ENCODE measurements at places on chromosomes 4 and X.

- DNase-seq = no peak
These were observed 27.3 kb downstream of the CT45A1 start for GRCh38 chrX:135740681-135741149.

DNA sequence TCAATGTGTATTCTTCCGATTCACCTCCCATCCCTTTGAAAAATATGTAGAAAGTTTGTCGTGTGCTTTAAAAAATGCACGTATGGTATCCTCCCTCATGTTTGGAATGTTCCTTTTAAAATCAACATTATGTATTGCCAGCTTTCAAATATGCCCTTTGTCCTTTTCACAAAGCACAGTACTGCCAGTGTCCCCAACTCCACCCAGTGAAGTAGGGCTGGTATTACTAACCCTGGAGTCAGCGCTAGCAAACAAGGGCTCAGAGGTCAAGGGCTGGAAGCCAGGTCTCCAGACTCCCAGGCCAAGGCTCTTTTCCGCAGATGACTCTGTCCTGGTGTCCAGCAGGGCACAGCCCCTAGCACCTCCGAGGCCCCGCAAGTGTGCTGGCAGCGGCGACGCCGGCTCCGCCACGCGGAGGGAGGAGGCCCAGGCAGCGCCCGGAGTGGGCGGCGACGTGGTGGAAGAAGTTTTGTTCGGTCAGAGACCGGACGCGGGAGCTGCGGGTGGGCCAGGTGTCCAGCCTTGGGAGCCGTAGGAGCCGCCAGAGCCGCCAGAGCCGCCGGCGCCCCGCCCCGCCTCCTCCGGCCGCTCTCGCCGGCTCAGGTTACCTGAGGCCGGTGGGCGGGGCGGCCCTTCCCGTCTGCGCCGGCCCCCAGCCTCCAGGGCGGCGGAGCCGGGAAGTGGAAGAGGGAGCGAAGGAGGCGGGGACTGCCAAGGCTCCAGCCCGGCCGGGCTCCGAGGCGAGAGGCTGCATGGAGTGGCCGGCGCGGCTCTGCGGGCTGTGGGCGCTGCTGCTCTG is at the start of gene IL13RA1:
IL13RA1 (plus strand) TSS at position 720 of the 799 bp plus-strand sequence; CDS start at position 753, 33 bp downstream.
- DNase-seq = peak; percentile 16

GRCh38 chr4:20592663-20593062 is 107.6 kb upstream of the PACRGL start:
- DNase-seq = no peak

DNA sequence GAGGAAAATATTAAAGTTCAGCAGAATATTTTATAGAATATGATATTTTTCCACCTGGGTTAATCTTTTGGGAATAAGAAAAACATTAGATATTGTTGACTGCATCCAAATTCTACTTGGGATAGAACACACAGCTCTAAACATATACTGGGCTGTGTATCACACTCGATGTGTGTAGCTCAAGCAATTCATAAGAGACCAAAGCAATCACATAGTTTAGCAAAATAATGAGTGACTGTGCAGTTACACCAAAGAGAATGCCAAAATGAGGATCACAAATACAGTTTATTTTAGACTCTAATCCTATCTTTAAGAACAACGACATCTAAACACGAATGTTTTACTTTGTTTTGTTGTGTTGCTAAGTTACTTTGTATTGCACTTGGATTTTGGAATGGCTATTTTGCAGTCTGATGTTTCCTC is 101.2 kb downstream of the CBR4 start:
- no peak for DNase-seq

DNA sequence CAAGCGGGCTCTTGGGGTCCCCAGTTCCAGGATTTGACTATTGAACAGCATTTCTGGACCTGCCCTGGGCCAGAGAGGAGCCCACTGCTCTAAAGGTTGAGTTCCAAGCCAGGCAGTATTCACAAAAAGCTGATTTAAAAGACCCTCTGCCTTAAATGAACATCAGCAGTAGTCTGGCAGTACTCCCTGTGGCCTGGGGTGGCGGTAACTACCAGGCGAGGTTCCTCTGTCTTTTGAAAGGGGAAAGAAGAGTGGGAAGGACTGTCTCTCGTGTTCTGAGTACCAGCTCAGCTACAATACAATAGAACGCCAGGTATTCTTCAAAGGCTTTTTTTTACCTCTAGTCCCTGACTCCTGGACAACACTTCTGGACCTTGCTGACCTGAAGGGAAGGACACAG is 456.4 kb upstream of the TEX13C start:
- no peak for DNase-seq

DNA sequence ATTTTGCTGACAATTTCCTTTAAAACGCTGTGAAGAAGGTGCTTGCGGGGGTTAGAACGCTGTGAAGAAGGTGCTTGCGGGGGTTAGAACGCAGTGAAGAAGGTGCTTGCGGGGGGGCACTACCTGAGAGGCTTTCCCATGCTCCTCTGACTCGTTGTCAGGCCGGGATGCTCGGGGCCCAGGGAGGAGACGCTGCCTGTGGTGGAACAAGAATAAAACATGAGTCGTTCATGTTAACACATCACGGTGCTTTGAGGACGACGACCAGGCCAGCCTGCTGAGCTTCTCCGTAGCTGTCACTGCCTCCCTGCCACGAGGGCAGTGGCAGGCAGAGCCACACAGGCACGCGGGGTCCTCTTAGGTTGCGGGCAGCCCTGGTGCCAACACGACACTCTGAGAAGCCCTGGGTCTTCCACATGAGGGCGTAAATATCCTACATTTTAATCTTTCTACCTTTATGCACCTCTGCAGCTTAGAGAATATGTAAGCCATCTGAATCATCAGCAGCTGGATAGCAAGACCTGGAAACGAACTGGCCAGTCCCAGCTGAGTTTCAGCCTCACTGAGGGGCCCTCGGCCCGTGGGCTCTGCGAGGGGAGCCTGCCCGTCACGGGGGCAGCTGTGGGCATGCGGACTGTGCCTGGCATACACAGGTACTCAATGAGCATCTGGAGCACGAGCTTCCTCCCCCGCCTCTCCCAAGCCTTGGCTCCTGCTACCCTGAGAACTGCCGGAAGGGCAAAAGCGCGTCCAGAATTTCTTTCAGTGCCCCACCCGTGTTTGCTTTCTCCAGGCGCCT is 47.0 kb downstream of the FGFRL1 start:
- DNase-seq = no peak

GRCh38 chr4:25654031-25654970 is 1.4 kb upstream of the SLC34A2 start:
- DNase-seq = no peak

GRCh38 chr4:24089851-24090534 is 200.1 kb upstream of the PPARGC1A start:
- DNase-seq = no peak

- no peak for DNase-seq
These were observed 6.4 kb downstream of the MAB21L2 start for GRCh38 chr4:150588316-150588715.

DNA sequence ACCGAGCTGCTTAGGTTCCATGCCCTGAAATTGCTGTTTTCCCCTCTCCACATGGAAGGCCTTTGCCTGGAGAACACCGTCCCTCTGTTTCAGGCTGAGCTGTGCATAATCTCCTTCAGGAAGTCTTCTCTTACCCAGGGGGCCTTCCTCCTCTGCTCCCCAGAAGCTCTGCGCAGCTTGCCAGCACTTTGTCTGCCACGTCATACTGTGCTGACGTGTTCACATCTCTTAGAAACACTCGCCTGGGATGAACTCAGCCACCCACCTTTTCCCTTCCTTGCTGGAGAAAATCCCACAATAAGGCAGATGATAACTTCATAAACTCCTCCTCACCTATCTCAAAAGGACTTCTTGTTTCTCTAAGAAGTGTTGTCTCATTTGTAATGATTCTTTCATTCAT is 110.7 kb downstream of the ARHGAP10 start:
- no peak for DNase-seq

- DNase-seq = no peak
These were observed 7.4 kb upstream of the HDAC6 start for GRCh38 chrX:48794340-48794910.

DNA sequence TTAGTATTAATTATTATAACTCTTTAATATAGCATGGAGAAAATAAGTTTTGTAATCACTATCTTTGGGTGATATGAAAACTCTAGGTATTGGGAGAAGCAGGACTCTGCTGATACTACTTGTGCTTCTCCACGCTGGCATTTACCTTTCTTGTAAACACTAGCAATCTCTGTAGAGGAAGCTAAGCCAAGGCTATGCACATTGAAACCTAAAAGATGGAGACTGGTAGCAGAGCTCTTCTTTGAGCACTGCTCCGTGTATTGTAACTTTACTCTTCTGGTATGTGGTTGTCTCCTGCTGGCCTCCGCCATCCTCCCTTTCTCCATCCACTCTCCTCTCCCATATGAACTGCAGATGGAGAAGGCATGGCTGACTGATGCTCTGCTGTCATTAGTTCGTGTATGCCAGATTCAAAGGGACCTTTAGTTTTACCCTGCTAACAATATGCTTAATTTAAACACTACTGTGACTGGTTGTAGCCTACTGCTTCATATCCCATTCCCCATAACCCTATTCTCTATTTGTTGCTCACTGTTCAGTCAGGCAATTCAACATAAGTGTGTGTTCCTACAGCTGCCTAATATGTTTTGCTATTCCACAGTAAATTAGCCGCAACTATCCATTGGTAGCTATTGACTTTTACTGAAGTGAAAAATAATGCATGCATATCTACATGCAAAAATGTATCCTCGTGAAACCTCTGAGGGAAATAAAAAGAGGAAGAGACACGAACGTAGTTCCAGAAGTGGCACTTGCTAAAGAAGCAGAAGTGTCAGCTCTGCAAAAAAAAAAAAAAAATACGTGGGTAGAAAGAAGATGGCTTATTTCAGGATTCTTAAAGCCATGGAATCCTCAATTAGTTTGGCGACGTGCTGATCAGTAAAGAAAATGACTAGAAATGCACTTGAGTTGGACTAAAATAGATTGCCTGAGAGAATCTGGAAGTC is 55.6 kb upstream of the CCSER1 start:
- no peak for DNase-seq

DNA sequence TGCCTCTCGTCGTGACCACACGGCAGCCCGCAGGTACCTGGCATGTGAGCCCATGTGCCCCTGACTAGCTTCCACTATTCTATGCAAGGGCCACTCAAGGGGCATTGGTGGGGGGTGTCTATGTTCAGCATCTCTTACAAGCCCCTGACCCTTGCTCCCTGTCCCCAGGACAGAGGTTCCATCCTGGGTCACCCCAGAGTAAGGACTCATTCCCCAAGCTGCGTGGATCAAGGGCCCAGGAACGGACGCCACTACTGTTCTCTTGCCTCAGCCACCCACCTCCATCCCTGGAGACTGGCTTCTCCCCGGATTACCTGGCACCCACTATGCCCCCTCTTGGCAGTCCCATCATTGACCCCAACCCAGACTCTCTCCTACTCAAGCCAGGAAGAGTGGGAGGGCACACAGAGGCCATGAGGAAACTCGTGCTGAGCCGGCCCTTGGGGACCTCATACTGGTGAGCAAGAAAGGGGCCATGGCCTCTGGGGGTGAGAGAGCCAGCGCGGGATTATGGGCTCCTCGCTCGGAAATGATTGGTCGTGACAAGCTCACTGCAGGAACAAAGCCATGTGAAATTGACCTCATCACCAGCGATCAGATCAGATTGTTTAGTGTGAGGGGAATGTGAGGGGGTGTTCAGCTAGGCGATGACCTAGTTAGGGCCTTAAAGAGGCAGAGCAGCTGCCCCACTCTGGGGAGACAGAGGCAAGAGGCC is 50.1 kb upstream of the PJA1 start:
- no peak for DNase-seq

DNA sequence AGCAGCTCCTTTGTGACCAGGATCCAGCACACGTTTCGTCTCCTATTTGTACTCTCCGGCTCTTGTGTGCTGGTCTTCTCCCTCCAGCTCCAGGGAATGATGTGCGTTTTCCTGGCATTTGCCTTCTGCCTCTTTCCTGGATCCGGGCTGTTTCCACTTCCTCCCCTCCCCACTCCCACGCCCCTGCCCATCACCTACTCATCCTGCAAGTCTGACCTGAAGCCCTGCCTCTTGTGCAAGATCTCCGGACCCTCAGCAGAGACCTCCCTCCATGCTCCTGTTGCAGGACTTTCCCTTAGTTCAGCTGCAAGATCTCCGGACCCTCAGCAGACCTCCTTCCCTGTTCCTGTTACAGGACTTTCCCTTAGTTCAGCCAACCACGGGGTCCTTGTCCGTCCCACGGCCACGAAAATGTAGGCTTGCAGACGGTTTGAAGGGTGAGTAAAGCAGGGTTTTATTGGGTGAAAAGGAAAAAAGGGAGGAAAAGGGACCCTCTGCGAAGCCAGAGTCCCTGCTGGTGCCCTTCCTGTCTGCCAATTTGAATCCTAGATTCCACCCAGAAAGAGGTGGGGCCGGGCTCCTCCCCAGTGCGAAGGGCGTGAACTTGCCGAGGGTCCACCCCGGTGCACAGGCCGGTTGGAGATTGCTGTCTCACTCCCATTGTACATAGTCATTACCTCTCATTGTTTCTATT is 74.4 kb upstream of the IRF2 start:
- no peak for DNase-seq

DNA sequence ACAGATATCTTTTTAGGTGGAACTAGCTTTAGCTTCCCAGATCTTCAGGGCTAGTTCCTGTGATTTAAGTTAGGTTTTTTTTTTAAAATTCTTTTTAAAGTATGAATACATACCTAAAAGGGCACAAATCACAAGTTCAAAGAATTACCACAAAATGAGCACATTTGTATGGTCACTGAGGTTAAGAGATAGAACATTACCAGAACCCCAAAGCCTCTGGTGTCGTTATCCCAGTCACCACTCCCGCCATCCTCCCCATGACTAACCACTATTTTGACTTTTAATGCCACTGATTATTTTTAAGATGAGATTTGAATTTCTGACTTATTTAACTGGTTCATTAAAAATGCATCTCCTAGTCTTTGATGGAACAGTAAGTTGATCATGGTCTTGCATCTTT is 5.4 kb downstream of the PGK1 start:
- DNase-seq = no peak

DNA sequence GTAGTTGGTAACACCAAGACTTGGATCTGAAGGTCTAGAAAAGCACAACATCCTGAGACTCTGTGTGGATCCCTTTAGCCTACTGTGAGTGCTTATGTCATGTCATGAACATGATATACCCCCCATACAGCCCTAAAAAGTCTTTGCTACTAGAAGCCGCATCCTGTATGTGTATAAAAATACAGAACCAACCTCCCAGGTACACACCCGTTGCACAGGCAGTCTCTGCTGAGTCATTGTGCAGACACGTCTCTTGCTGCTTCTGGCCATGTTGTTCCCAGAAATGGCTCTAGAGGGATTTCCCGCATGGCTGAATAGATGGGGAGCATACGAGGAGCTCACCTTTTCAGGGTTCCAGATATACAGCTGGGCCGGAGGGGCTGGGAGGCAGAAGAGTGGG is 93.3 kb downstream of the MAMLD1 start:
- DNase-seq = no peak

GRCh38 chr4:138702190-138702824 is 313.3 kb upstream of the NOCT start:
- no peak for DNase-seq

- no peak for DNase-seq
These were observed 423.1 kb downstream of the BCOR start for GRCh38 chrX:39674490-39675161.

- DNase-seq = no peak
These were observed 16.0 kb upstream of the NKX6-1 start for GRCh38 chr4:84515075-84515474.

DNA sequence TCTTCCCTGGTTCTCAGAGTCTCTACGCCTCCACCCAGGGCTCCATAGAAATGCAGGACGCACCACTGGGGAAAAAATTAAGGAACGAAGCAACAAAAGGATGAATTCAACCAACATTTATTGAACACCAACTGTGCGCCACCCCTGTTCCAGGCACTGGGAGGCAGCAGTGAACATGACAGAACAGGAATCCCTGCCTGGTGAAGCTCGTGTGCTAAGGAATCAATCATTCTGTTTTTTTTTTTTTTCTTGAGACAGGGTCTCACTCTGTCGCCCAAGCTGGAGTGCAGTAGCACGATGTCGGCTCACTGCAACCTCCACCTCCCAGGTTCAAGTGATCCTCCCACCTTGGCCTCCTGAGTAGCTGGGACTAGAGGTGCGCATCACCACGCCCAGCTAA is 1.9 kb upstream of the FTSJ1 start:
- no peak for DNase-seq
